Activated T-helper 9 cell treated with anti-CD3 and anti-CD28 coated beads, Interleukin-2, amount 50 U/mL, for 16 hours (primary cell): ENCODE measurements at places on chromosomes 7 and 10.

- DNase-seq = no peak
Observed at GRCh38 chr7:7596176-7596575, 29.5 kb downstream of the MIOS start.

DNA sequence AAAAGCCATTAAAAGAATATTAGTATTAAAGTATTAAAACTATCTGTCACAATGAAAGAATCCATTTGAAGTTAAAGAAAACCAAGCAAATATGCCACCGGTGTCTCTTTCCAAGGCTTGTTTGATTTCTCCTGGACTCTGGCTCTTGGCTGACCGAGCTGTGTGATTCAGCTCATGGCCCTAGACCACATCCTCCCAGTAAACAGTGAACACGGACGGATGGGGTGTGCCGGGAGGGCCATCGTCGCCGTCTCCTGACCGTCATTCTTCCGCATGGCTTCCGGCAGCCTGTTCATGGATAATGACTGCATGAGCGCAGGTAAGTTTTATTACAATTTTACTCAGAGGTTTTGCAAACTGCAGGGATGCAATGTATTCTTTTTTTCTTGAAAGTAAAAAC lies 218.5 kb downstream of the DNAJB6 start:
- no peak for DNase-seq

- DNase-seq = no peak
Observed at GRCh38 chr7:78587443-78588044, 789.0 kb downstream of the PHTF2 start.

GRCh38 chr7:92797284-92797683 lies 39.1 kb downstream of the CDK6 start:
- no peak for DNase-seq

DNA sequence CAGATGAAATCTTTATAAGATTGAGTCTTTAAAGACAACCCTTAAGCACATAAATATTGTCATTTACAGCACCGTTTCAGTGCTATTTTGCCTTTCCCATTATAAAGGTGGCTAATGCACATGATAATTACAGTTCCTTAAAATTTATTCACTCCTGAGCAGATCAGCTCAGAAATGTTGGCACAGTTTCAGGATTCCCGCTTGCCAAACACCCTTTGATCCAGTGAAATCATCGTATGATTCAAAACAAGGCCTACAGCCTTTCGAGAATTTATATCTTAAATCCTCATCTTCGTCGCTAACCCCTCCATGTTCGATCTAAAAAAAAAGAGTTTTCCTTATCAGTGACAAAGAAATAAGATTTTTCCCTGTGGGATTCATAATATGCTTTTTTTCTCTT lies 14.1 kb upstream of the SOSTDC1 start:
- DNase-seq = no peak

GRCh38 chr7:110534241-110534931 lies 556.5 kb upstream of the LRRN3 start:
- no peak for DNase-seq

DNA sequence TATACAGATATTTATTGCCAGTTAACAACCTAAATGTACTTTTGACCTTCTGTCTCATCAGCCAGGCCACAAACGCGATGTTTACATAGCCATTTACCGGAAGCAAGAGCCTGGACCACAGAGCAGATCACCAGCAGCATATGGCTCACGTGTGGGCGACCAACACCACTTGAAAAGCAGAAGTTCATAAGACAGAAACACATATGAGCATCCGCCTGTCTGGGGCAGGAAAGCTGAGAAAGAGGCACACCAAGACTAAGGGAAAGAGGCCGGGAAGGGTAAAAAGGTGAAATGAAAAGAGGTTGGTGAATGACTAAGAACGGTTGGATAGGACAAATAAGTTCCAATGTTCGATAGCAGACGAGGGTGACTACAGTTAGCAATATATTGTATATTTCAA lies 1.3 kb downstream of the ABCB1 start:
- peak; percentile 14 for DNase-seq

DNA sequence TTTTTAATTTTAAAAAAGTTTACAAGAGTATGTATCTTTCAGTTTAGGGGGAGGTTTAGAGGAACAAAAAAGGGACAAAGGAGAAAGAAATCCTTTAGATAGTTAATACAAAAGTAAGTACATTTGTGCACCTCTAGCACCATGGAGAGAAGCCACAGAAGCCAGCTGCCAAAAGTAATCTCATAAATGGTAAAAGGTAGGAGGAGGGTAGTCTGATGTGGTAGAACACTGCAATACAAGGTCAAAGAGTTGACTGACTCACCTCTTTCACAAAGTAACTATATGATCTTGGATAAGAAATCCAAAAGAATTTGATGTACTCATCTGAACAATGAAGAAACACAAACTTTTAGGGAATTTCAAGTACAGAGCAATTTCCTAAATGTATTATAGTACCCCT lies 68.1 kb downstream of the CNOT4 start:
- DNase-seq = no peak

GRCh38 chr10:49347342-49347741 lies 48.4 kb downstream of the C10orf71 start:
- no peak for DNase-seq

GRCh38 chr10:62843600-62843999 lies 27.4 kb upstream of the EGR2 start:
- no peak for DNase-seq

- DNase-seq = no peak
Observed at GRCh38 chr10:33291053-33291592, 43.3 kb downstream of the NRP1 start.

DNA sequence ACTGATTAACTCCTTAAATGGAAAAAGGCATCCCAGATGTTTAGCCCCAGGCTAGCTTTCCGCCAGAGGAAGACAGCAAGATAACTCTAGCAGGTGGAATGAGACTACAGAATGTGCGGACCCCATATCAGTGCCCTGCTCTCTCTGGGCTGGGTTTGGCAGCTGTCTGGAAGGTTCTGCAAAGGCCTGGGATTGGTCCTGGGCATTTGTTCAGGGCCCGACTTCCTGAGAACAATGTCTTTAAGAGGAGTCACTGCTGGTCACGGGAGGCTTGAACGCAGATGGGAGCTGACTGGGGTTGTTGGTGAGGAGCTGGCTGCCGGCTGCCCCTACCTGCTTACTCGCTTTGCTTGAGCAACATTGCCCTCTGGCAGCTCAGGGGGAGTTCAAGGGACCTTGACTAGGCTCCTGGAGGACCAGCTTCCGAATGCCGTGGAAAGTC lies 130.6 kb upstream of the BTBD16 start:
- no peak for DNase-seq

DNA sequence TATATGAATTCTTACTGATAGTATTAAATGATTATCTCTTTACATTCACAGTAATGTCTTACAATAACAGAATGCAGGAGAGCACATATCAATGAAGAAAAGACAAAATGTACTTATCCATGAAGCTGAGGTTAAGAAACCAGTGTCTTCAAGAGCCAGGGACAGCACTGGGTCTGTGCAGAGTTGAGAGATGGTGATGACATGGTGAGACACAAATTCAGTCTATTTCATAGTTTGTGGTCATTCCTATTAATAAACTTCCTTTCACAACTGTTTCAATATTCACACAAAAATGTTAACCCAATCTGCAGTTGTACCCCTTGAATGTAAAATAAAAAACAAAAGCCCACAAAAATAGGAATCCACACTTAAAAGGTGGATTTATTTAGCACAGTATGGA lies 5.3 kb upstream of the MAGI2 start:
- DNase-seq = no peak

GRCh38 chr7:75981203-75981452 lies 13.3 kb downstream of the TMEM120A start:
- no peak for DNase-seq

DNA sequence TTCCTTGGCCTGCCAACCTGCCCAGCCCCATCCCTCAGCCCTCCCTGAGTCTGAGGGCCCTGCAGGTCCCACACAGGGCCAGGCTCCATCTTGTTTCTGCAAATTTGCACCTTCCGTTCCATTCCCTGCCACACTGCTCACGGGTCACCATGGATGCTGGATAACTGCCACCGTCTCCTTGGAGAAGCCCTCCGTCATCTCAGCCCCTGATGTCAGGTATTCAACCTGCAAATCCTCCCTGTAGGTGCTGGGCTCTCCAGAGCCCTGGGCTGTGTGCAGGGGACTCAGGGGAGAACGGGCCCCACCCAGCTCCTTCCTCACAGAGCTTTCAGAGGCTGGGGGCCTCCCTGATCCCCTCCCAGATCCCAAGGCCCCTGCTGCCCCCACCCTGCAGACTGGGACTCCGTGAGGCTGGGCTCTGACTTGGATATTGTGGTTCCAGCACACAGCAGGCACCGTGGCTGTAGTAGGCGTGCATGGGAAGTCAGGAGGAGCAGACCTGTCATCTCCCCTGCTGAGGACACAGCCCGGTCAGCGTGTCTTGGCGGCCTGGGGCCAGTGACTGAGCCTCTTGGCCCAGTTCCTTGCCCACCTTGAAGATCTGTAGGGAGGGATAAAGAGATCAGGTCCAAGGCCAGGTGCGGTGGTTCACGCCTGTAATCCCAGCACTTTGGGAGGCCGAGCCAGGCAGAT lies 121.7 kb upstream of the TNRC18 start:
- no peak for DNase-seq

- DNase-seq = peak; percentile 39
Observed at GRCh38 chr10:86535132-86535882, 13.7 kb upstream of the WAPL start.

DNA sequence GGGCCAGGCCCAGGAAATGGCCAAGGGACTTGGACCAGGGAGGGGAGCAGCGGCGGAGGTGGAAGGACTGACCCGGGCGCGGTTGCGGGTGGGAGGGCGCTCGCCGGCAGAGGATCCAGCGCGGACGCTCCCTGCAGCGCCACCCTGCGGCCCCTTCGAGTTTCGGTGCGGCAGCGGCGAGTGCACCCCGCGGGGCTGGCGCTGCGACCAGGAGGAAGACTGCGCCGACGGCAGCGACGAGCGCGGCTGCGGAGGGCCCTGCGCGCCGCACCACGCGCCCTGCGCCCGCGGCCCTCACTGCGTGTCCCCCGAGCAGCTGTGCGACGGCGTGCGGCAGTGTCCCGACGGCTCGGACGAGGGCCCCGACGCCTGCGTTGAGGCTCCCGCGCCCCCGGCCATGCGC lies 16.8 kb upstream of the ZNF467 start:
- DNase-seq = no peak

DNA sequence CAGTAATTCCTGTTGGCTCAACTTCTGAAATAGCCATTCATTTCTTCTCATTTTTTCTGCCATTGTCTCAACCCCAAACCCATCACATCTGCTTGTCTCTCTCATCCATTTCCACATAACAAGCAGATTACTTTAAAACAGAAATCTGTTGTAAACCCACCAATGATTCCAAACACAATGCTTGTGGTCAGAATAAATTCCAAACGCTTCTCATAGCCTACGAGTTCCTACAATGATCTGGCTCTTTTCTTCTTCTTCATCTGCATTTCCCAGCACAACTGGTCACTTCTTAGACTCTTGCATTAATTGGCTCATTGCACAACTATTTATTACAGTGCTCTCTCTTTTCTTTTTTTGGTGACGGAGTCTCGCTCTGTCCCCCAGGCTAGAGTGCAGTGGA lies 364.1 kb downstream of the GATA3 start:
- no peak for DNase-seq

- DNase-seq = no peak
Observed at GRCh38 chr7:149803551-149804074, 30.2 kb upstream of the ZNF467 start.

DNA sequence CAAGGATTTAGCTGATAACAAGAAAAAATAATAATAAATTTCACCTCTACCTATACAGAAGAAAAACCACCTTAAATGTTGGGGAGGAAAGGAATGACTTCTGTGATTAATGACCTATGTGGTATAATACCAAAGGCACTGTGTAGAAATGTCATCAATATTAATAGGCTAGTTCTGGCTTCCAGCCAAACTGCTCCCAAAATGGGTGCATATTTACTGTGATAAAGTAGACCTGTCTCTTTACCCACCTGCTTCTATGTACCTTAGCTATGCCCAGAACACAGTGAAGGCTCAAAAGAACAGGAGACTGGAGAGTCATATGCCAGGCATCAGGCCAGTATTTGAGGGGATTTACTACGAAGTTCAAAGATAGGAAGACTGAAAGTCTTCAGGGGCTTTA lies 76.0 kb downstream of the ATE1 start:
- DNase-seq = no peak
